A673 (cell line): ENCODE measurements at places on chromosomes 6 and 20. TPM values are rescaled to one million over a fixed set of nuclear protein-coding genes. Genes with fewer than 3 reads are reported as not detected.

Gene RIPOR3
- total RNA-seq = 19.1 and 21.6 TPM in 2 replicates

Gene SERAC1
- total RNA-seq = 7.1 and 8.1 TPM in 2 replicates

Gene GABRR1
- 0.37 and 0.67 TPM in 2 replicates for total RNA-seq

Gene TRIM31
- not detected in 2 replicates for total RNA-seq

Gene PHACTR1
- total RNA-seq = 2.6 and 3.7 TPM in 2 replicates

Gene HEY2
- 0.15 and 0.32 TPM in 2 replicates for total RNA-seq

Gene L3MBTL3
- 39.3 and 40.8 TPM in 2 replicates for total RNA-seq

Gene ZHX3
- 13.2 and 14.0 TPM in 2 replicates for total RNA-seq

Gene DAAM2
- total RNA-seq = 4.8 and 5.7 TPM in 2 replicates

Gene RBBP9
- total RNA-seq = 20.1 and 20.3 TPM in 2 replicates

Gene DDAH2
- 68.2 and 86.7 TPM in 2 replicates for total RNA-seq

Gene TUBB1
- total RNA-seq = not detected in 2 replicates

Gene NT5E
- 26.0 and 32.7 TPM in 2 replicates for total RNA-seq

GRCh38 chr20:32230707-32231106 lies 23.0 kb downstream of the POFUT1 start:
- H3K36me3 ChIP-seq = peaks cover 74% of the 10 kb centered on the region
- H3K4me1 ChIP-seq = peaks cover 9% of the 10 kb centered on the region
- no peak overlapping the region for H3K4me3 ChIP-seq
- no peak for DNase-seq
- no peak overlapping the region for H3K27ac ChIP-seq

- no peaks in the 10 kb centered on the region for H3K36me3 ChIP-seq
- H3K27ac ChIP-seq = no peak overlapping the region
- no peaks in the 10 kb centered on the region for H3K4me1 ChIP-seq
- no peaks in the 10 kb centered on the region for H3K27me3 ChIP-seq
Measured at GRCh38 chr20:7015257-7015656, 247.8 kb downstream of the BMP2 start.

GRCh38 chr20:59148701-59149493 lies 14.7 kb upstream of the ZNF831 start:
- peaks cover 3% of the 10 kb centered on the region for H3K27me3 ChIP-seq
- DNase-seq = peak; percentile 53
- H3K4me3 ChIP-seq = no peak overlapping the region
- H3K4me1 ChIP-seq = no peaks in the 10 kb centered on the region
- H3K36me3 ChIP-seq = no peaks in the 10 kb centered on the region
- H3K27ac ChIP-seq = no peak overlapping the region

GRCh38 chr20:1322511-1323245 lies 6.3 kb downstream of the SDCBP2 start:
- peaks cover 4% of the 10 kb centered on the region for H3K36me3 ChIP-seq
- DNase-seq = no peak
- H3K27me3 ChIP-seq = no peaks in the 10 kb centered on the region
- peaks cover 20% of the 10 kb centered on the region for H3K4me1 ChIP-seq
- no peak overlapping the region for H3K27ac ChIP-seq

DNA sequence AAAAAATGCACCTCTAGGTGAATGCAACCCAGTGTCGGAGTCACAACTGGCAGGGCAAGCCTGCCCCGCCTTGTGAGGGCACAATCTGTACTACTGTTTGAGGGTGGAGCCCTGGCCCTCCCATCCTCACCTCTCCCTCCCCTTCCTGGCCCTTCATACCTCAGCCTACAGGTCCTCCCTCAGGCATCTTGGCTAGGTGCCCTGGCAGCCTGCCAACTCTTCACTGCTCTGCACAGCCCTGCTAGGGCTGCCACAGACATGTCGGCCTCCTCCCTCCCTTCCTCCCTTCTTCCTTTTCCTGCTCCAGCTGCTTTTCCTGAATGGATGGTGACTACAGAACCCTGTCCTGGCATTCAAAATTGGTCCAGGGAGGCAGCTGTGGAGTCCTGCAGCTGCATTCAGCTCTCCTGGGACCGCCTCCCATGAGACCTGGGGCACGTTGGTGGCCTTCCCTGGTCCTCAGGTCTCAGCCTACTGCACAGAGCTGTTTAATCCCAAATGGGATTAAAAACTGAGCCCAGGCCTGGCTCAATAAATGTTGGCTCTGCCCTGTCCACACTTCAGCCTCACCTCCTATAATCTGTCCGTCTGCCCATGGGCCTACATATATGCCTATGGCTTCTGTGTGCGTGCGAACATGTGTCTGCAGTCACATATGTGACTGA lies 52.7 kb downstream of the CDH22 start:
- DNase-seq = peak; percentile 34
- H3K4me3 ChIP-seq = no peak overlapping the region
- H3K4me1 ChIP-seq = no peaks in the 10 kb centered on the region
- H3K27ac ChIP-seq = no peak overlapping the region
- peaks cover 48% of the 10 kb centered on the region for H3K27me3 ChIP-seq

GRCh38 chr20:46629341-46629740 lies 21.9 kb downstream of the SLC13A3 start:
- H3K4me3 ChIP-seq = no peak overlapping the region
- peaks cover 3% of the 10 kb centered on the region for H3K27me3 ChIP-seq
- no peak overlapping the region for H3K27ac ChIP-seq

DNA sequence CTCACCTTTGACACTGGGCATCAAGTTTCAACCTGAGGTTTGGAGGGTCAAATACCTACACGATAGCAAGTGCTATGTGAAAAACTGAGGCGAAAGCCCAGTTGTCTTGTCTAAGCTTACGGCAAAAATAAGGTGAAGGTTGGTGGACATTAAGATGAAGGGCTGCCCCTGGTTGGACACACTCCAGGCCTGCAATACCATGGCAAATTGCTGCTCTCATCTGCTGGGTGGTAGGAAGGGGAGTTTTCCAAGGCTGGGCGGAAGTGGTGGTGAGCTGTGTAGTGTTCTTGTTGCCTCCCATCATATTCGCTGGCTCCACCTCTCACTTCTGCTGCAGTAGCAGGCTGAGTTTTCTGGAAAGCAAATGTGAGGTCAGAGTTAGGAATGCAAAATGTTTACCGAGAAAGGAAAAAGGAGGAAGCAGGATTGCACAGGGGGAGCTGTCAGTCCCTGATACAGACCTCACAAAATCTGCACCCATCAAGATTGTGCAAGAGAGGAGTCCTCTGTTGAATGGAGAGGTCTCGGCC lies 33.7 kb downstream of the SCP2D1 start:
- no peak overlapping the region for H3K27ac ChIP-seq
- no peak for DNase-seq
- no peak overlapping the region for H3K4me3 ChIP-seq
- H3K4me1 ChIP-seq = no peaks in the 10 kb centered on the region
- no peaks in the 10 kb centered on the region for H3K36me3 ChIP-seq

DNA sequence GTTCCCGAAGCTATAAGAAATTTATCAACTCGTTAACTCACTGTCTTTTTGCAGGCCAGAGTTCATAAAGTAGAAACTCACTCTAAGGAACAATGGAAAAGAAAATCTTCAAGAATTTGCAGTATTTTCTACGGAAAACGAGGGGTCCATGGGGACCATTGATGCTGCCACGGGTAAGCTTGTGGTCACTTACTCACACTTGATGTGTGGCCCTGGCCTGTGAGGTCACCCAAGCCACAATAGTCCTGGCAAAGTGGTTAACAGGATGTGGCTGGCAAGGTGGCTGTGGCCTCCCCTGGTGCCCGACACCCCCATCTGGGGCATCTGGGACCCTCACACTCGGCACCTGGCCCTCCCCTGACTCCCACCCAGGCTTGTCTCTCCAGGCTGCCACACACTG lies 123.4 kb downstream of the C6orf118 start:
- no peaks in the 10 kb centered on the region for H3K36me3 ChIP-seq
- no peaks in the 10 kb centered on the region for H3K4me1 ChIP-seq

DNA sequence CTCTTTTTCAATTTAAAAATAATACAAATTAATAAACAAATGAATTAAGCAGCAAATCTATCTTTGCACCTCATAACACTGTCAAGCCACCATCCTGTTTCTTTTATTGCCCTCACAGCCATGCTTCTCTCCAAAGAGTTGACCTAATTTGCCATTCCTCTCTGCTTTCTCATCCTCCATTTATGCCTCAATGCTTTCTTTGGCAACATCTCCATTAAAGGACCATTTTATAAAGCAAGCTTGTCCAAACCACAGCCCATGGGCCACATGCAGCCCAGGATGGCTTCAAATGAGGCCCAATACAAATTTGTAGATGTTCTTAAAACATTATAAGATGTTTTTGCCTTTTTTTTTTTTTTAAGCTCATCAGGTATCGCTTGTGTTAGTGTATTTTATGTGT lies 26.4 kb upstream of the MEI4 start:
- no peaks in the 10 kb centered on the region for H3K4me1 ChIP-seq
- H3K27ac ChIP-seq = no peak overlapping the region
- H3K27me3 ChIP-seq = no peaks in the 10 kb centered on the region
- H3K4me3 ChIP-seq = no peak overlapping the region
- no peak for DNase-seq

DNA sequence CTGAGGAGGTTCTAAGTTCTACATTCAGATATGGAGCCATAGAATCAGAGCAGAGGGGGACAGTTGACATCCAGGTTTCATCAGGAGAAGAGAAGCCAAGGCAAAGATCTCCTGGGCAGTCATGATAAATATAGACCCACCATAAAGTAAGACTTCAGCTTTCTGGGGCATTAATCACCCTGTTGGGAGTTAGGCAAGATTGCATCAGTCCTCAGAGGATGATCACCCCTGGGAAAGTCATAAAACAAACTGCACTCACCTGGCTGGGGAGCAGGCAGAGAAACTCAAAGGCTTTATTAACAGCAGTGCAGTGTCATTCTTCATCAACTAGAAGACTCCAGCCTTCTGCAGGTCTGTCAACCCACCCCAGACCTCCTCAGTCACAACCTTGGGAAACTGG lies 301.3 kb upstream of the JARID2 start:
- peaks cover 4% of the 10 kb centered on the region for H3K4me1 ChIP-seq
- H3K27me3 ChIP-seq = no peaks in the 10 kb centered on the region
- H3K4me3 ChIP-seq = no peak overlapping the region
- DNase-seq = no peak
- H3K27ac ChIP-seq = no peak overlapping the region

DNA sequence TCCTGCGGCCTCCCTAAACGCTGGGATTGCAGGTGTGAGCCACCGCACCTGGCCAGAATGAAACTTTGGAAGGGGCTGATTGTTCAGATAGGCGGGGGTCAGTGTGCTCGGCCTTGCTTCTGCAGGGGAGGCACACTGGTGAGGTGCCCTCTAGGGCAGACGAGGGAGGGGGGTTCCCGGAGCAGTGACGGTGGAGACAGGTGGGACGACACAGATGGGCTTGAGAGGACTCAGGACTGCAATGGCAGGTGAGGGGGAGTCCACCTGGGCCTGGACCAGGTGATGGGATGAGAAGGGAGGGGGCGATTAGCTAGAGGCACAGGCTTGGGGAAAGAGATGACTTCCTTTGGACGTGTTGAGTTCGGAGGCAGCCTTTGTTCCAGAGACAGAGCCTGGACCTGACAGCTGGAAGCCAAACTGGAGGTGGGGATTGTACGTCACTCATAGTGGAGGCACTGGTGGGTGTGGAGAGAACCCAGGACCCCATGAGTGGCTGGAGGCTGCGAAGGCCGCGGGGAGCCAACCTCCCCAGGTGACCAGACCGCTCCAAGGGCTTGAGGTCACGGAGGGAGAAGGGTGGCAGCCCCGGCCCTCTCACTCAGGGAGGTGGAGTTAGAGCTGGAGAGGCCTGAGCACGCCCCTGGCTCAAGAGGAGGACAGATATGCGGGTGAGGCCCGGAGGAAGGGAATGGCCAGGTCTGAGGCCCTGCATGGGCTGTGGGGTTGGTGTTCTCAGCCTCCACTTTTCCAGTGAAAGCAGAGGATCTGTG lies 10.5 kb upstream of the MAP1LC3A start:
- H3K27ac ChIP-seq = no peak overlapping the region
- H3K36me3 ChIP-seq = no peaks in the 10 kb centered on the region
- DNase-seq = no peak
- no peaks in the 10 kb centered on the region for H3K27me3 ChIP-seq

DNA sequence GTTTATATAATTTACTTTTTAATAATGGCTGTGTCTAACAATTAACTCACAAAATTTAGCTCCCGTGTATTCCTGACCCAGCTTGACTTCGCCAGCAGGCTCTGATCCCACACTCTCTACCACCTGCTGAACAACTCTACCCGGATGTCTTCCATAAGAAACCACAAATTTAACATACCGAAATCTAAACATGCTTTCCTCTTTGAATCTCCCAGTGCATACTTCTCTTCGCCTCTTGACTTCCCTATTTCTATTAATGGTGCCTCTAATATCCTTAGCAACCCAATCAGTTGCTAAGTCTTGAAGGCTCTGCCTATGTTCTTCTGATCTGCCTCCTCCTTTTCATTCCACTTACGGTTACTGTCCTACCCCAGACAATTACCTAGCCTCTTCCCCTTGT lies 4.6 kb upstream of the MYB start:
- no peaks in the 10 kb centered on the region for H3K27me3 ChIP-seq
- DNase-seq = no peak
- no peaks in the 10 kb centered on the region for H3K36me3 ChIP-seq
- no peak overlapping the region for H3K27ac ChIP-seq
- no peaks in the 10 kb centered on the region for H3K4me1 ChIP-seq

- H3K4me3 ChIP-seq = no peak overlapping the region
- H3K36me3 ChIP-seq = no peaks in the 10 kb centered on the region
- H3K27me3 ChIP-seq = no peaks in the 10 kb centered on the region
- H3K4me1 ChIP-seq = no peaks in the 10 kb centered on the region
- no peak for DNase-seq
- no peak overlapping the region for H3K27ac ChIP-seq
Measured at GRCh38 chr6:28334286-28335039, 1.5 kb downstream of the ZSCAN31 start.

DNA sequence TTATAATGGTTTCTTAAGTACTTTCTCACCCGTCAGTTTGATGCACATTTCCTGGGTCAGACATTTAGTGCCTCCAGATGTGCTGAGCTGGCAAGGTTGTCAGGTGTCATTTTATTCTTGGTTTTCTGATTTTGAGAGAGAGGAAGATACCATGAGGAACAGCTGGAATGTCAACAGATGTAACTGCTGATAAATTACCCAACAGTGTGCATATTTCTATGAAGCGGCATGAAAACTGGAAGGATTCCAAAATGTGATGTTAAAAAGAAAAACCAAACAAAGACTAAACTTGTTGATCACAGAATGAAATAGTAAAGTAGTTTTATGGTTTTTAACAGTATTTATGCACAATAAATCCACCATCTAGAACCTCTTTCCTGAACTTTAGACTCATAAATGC lies 447.3 kb downstream of the HDGFL1 start:
- H3K4me1 ChIP-seq = no peaks in the 10 kb centered on the region
- H3K36me3 ChIP-seq = no peaks in the 10 kb centered on the region
- H3K4me3 ChIP-seq = no peak overlapping the region
- H3K27ac ChIP-seq = no peak overlapping the region
- no peak for DNase-seq

- no peak overlapping the region for H3K4me3 ChIP-seq
- H3K27ac ChIP-seq = no peak overlapping the region
- no peaks in the 10 kb centered on the region for H3K4me1 ChIP-seq
- no peaks in the 10 kb centered on the region for H3K36me3 ChIP-seq
- no peak for DNase-seq
Measured at GRCh38 chr20:59207235-59207634, 43.6 kb downstream of the ZNF831 start.

GRCh38 chr20:45523821-45524220 lies 8.4 kb upstream of the SPINT3 start:
- H3K4me3 ChIP-seq = no peak overlapping the region
- DNase-seq = no peak
- H3K4me1 ChIP-seq = no peaks in the 10 kb centered on the region
- H3K27ac ChIP-seq = no peak overlapping the region
- H3K27me3 ChIP-seq = peaks cover 29% of the 10 kb centered on the region
- H3K36me3 ChIP-seq = no peaks in the 10 kb centered on the region

GRCh38 chr6:167087857-167088354 lies 35.0 kb upstream of the CCR6 start:
- no peaks in the 10 kb centered on the region for H3K27me3 ChIP-seq
- no peak overlapping the region for H3K27ac ChIP-seq
- H3K4me3 ChIP-seq = no peak overlapping the region
